ENCODE measurements at places on chromosomes 7 and 10.

- no peak for DNase-seq
Measured at GRCh38 chr7:123637203-123637602, 18.5 kb upstream of the LMOD2 start.

- no peak for DNase-seq
Measured at GRCh38 chr10:122311716-122312115, 40.6 kb downstream of the BTBD16 start.

DNA sequence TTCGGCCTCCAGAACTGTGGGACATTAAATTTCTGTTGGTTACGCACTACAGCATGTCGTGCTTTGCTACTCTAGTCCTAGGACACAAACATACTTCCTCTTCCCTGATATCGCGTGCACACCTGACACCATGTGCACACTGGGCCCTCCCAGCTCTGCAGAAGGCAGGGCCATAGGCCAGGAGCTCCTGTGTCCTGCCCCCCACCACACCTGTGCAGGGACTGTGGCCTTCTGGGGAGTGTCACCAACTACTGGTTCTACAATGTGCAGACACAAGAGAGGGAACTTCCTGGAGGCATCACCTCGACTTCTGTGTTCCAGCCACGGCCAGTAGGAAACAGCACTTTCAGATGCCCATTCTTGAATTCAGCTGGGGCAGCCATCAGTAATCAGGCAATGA lies 646.4 kb upstream of the MGMT start:
- no peak for DNase-seq

DNA sequence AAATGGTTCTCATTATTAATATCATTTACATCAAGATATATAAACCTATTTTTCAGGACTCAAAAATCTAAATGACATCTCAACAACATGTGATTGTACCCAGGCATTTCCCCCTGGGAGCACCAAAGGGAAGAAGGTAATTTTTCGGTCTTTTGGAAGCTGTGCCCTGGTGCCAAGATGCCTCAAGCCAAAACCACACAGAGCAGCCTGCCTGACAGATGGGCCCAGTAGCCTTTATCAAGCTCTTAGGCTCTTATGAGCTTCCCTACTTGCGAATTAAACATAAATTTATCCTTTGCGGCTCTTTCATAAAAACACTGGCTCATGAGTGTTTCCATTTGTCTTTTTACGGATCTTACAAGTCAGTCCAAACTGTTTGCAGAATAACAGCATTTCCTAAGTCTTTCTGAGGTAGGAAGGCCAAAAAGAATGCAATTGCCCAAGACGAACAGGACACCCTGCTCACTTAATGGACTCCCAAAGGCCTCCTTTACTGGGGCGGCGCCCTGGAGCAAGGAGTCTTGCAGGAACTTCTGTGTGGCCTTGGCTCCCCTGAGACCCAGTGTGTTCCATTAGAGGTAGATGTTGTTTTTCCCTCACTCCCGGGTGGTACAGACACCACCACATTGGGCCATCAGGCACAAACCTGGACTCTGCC lies 4.1 kb upstream of the RASSF4 start:
- DNase-seq = no peak

GRCh38 chr7:19066170-19066569 lies 51.3 kb downstream of the TWIST1 start:
- no peak for DNase-seq

GRCh38 chr10:106189292-106189691 lies 975.2 kb downstream of the SORCS1 start:
- no peak for DNase-seq

GRCh38 chr7:121330053-121330833 lies 1.4 kb downstream of the WNT16 start:
- DNase-seq = no peak

GRCh38 chr7:156903232-156903909 lies 10.4 kb upstream of the LMBR1 start:
- DNase-seq = no peak

- no peak for DNase-seq
Measured at GRCh38 chr7:128459394-128459878, 3.8 kb downstream of the HILPDA start.

DNA sequence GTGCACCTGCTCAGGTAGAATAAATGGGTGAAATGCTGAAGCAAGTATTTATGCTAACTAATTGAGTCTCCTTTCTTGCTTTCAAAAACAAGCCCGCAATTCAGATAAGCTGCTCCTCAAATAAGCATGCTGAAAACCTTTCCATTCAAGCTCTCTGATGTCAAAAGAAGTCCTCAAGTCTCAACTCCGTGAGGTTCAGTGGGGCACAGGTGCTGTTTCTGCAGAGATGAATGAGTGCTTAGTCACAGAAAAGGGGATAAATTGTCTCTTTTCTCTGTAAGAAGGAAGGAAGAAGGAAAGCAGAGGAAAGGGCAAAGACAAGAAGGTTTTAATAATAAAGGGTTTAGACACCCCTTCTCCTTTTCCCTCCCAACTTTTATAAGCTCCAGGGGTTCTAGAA lies 229.8 kb upstream of the NPY start:
- DNase-seq = no peak

DNA sequence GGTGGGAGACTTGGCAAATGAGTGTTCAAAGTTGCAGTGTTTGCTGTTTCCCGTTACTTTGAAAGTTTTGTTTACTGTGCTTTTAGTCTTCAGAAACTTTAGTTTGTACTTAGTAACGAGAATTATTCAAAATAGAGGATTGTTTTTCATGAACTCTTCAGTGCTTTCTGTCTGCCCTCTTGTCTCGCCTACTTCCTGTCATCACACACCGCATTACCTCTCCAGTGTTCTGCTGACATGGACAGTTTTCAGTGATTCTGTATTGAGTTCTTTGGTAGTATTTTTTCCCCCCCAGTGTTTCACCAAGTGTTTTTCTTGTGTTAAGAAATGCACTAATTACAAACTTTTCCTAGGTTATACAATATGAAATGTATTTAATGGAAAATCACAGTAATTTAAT lies 207.0 kb downstream of the MLLT10 start:
- DNase-seq = no peak

- no peak for DNase-seq
Measured at GRCh38 chr10:128859738-128860386, 607.2 kb upstream of the MGMT start.

DNA sequence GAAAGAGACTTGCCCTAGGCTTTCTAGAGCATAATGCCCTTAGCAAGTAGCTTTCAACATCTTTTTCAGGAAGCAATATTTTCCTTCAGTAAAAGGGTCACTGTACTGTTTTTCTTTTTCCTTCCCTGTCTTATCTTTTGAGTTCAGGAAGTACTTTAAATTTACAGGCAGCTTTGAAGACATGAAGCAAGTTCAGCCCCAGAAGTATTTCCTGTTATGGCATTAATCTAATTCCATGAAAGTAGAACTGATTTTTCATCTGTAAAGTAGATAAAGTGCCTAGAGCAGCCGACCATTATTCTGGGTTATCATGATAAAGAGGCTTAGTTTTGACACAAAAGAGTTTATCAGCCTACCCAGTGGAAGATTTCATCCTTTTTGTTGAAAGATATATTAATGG lies 288.2 kb downstream of the ADK start:
- DNase-seq = no peak

- no peak for DNase-seq
Measured at GRCh38 chr7:52297128-52297527, 738.3 kb upstream of the POM121L12 start.

GRCh38 chr10:22334414-22335172 lies 10.7 kb upstream of the SPAG6 start:
- no peak for DNase-seq

- DNase-seq = no peak
Measured at GRCh38 chr10:78188446-78188845, 154.8 kb downstream of the RPS24 start.

- no peak for DNase-seq
Measured at GRCh38 chr10:79342295-79342761, 4.9 kb upstream of the PPIF start.

DNA sequence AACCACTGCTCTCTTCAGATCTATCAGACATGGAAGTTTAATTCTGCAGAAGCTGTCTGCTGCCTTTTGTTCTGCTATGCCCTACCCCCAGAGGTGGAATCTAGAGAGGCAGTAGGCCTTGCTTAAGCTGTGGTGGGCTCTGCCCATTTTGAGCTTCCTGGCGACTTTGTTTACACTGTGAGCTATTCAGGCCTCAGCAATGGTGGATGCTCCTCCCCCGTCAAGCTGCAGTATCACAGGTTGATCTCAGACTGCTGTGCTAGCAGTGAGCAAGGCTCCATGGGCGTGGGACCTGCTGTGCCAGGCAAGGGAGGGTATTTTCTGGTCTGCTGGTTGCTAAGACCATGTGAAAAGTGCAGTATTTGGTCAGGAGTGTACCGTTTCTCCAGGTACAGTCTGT lies 45.1 kb upstream of the CDK14 start:
- DNase-seq = no peak

GRCh38 chr7:3893789-3894153 lies 592.7 kb downstream of the SDK1 start:
- no peak for DNase-seq

GRCh38 chr7:19133886-19134285 lies 11.3 kb downstream of the FERD3L start:
- no peak for DNase-seq

- DNase-seq = no peak
Measured at GRCh38 chr7:11753433-11753832, 78.6 kb downstream of the THSD7A start.

DNA sequence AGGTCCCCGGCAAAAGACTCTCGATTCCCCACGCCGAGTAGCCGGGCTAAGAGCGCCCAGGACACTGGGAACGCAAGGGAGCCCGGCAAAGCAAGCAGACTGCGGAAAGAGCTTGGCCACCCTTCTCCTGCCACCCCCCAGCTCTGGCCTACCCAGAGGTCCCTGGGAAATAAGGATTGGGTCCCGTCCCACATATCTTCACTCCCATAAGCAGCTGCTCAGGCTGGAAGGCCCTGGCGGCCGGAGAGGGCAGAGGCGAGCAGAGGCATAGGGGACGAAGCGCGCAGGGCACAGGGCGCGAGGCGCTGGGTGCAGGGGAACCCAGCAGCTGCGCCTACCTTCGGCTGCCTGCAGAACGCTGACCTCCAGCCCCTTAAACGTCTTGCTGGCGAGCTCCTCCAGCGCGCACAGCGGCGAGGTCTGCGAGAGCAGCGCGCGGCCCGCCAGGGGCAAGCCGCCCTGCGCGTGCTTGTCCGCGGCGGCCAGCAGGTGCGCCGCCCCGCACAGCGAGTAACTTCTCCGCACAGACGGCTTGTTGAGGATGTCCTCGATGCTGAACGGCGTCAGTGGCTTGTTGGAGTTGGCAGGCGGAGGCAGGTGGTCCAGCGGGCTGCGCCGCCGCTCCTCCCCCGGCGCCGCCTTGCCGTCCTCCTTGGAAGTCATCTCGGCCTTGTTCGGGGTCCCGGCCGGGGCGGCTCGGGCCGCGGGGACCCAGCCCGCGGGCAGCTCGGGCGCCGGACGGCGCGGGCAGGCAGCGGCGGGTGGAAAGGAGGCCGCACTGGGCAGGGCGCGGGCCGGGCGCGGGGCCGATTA lies 904 bp downstream of the LBX1 start:
- DNase-seq = no peak

DNA sequence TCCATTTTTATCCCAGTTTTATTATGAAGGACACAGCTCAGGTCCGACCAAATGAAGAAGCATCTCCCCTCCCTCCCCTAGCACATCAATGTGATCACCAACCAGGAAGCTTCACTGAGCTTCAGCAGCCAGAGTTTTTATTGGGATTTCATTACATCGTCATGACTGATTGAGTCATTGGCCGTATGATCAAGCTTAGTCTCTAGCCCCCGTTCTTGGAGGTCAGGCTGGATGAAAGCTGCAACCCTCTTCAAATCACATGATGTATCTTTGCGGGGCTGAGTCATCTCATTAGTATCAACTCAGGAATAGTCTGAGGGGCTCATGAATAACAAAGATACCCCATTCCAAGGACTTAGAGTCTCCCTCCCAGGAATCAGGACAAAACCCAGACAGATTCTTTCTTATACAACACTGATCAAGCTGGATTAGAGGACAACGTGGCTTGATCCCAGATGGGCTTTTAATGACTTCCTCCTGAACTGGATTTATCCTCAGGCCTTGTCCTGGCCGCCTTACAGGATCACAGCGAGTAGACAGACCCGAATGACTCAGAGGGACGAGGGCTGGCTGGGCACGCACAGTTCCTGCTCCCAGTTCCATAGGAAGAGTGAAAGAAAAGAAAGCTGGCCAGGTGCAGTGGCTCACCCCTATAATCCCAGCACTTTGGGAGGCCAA lies 14.5 kb downstream of the LIMK1 start:
- no peak for DNase-seq

DNA sequence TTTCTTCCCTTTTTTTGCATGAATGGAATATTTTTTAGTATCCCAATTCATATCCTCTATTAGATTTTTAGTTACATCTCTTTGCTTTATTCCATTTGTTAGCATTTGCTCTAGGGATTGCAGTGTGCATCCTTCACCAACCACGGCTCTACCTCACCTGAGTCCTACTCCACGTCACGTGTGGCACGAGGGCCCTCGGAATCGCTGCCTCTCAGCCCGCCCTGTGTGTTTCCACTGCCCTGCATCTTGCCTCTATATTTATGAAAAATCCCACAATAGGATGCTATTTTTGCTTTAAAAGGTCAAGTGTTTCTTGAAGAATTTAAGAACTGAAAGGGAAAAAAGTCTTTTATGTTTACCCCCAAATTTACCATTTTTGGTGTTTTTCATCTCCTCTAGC lies 41.0 kb downstream of the CFAP46 start:
- DNase-seq = no peak

DNA sequence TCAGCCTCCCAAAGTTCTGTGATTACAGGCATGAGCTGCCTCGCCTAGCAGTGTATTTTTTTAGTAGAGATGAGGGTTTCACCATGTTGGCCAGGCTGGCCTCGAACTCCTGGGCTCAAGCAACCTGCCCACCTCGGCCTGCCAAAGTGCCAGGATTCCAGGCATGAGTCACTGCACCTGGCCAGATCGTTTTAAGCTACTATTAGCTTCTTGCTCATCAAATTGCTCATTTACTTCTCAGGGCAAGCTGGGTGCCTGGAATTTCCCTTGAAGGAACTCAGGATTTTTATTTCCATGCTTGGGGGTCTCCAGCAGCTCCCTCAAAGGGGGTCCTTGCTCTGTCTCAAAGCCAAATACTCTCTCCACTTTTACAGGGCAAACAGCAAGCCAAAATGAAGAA lies 798.0 kb upstream of the AUTS2 start:
- DNase-seq = no peak

- no peak for DNase-seq
Measured at GRCh38 chr10:60496181-60496580, 106.5 kb upstream of the ANK3 start.

DNA sequence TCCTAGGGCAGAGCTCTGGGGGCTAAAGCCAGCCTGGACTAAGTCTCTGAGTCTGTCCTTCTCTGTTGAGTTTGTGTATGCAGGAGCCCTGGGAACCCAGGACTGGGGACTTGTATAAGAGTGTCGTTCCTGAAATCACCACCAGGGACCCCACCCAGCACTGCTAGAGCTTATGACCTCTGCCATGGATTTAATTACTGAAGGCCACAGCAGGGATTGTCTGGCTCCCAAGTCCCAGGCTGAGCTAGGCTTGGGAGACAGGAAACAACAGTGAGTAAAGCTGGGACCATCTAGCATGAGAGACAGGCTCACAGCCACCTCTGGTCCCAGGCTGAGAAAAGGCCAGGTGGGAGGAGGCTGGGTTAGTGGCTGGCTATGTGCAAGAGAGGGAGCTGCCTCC lies 1.4 kb upstream of the TSPAN15 start:
- peak; percentile 26 for DNase-seq

- DNase-seq = no peak
Measured at GRCh38 chr10:484441-484924, 205.0 kb downstream of the DIP2C start.
